ENCODE measurements at places on chromosomes 1 and 21. TPM values are rescaled to one million over a fixed set of nuclear protein-coding genes. Genes with fewer than 3 reads are reported as not detected.

SYNC gene
- total RNA-seq, result 38.6 TPM

KRTAP21-2 gene
- total RNA-seq, result not detected

IVL gene
- total RNA-seq, result not detected

PBXIP1 gene
- 190 TPM for total RNA-seq

DRAXIN gene
- not detected for total RNA-seq

C8B gene
- not detected for total RNA-seq

CRNN gene
- total RNA-seq, result not detected

PDPN gene
- total RNA-seq, result 13.6 TPM

PRRC2C gene
- total RNA-seq, result 32.4 TPM

CFHR4 gene
- total RNA-seq, result not detected

PIK3R3 gene
- 13.0 TPM for total RNA-seq

PRAMEF2 gene
- not detected for total RNA-seq

ADCY10 gene
- total RNA-seq, result under 0.01 TPM

BARHL2 gene
- not detected for total RNA-seq

ZSWIM5 gene
- total RNA-seq, result 0.52 TPM

BCL10 gene
- 15.7 TPM for total RNA-seq

NOS1AP gene
- under 0.01 TPM for total RNA-seq

GNAT2 gene
- not detected for total RNA-seq

SOAT1 gene
- total RNA-seq, result 8.9 TPM

GJB5 gene
- not detected for total RNA-seq

S100A7A gene
- not detected for total RNA-seq

KPRP gene
- not detected for total RNA-seq

NDUFS5 gene
- 503 TPM for total RNA-seq

SPRR3 gene
- total RNA-seq, result not detected

C1orf185 gene
- total RNA-seq, result not detected

All from skeletal muscle tissue (tissue), 5 donors.